ENCODE measurements at places on chromosomes 7 and 10.

- no peak for DNase-seq
Observed at GRCh38 chr10:42640610-42641229, 2.4 kb upstream of the ZNF33B start.

GRCh38 chr10:23448323-23448722 lies 9.4 kb downstream of the OTUD1 start:
- no peak for DNase-seq

GRCh38 chr10:34504534-34504933 lies 310.6 kb downstream of the PARD3 start:
- no peak for DNase-seq

DNA sequence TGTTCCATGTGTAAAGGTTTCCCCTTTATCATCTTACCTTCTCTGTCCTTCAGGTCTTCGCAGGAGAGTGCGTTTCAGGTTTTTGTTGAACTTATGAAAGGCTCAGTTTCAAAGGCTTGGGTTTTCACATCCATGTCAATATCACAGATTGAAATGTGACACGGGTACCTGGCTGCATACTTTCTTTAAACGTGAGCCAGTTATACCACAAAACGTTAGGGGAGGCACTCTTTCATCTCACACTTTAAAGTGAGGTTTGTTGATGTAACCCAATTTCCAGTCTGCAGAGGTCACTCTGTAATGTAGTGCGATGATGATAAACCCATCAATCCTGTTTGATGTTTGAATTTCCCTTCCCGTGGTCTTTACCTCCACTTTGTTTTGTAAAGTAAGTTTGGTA lies 506.9 kb downstream of the SUGCT start:
- DNase-seq, result no peak

DNA sequence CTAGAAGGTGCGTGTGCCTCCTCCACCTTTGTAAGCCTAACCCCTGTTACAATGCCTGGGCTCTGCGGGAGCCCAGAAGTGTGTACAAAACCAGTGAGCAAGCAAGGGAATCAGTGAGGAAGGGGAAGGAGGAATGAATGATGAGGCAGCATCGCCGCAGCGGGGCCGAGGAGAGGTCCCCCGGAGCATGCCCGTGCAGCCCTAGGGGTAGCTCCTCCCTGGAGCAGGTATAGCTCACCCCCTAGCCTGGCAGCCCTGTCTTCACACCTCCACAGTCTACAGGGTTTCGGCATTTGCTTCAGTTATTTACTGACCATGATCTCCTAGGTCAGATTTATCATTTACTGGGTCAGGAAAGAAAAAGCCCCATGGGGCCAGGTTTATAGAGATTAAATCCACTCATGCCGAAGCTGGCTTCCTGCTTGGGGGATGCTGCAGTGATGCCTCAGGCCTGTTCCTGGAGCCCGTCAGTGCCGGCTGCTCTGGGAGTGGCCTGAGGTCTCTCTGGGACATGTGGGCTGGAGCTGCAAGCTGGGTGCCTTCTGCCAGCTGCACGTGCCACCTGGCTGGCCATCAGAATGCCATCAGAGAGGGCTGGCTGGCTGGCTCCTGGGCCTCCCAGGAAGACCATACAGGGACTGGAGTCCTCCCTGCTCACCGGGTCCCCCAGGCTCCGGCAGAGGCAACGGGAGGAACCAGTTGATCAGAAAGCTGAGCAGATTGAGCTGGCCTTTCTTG lies 138.9 kb downstream of the GRK5 start:
- no peak for DNase-seq

DNA sequence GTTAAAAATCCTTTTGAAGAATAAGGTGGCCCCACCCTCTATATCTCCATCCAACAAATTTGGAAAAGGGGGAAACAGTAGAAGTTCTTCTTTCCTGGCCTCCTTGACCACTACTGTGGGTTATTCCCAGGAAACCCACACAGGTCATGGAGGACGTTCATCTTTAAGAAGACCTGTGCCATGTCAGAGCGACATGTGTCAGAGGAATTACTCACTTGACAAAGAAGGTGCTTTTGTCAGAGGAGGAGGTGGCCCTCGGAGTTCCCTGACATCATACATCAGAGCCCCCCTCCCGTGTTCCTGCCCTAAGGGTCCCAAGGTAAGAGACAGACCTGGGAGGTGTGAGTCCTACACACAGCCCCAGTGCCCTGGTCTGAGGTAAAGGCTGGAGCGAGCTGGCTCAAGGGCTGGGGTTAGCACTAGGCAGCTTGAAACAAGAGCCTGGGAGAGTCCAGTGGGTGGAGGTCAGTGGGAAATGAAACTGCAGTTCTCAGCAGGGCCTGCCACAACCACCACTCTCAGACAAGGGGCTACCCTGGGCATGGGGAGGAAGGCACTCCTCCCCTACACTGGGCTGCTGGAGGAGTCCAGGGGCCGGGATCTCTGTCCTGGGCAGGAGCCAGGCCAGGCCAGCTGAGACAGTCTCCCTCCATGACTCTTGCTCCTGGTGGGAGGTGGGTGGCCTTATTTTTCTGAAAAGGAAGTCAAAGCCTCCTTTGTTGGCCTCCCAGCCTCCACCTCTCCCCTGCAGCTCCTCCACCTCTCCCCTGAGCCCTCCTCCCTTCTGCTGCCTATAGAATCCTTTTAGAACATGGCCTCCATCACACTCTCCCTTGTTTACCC lies 21.8 kb upstream of the ZMIZ1 start:
- DNase-seq, result no peak

- DNase-seq, result no peak
Observed at GRCh38 chr7:105219771-105220160, 169.0 kb downstream of the SRPK2 start.

- DNase-seq, result no peak
Observed at GRCh38 chr10:87544721-87545120, 40.0 kb downstream of the MINPP1 start.

DNA sequence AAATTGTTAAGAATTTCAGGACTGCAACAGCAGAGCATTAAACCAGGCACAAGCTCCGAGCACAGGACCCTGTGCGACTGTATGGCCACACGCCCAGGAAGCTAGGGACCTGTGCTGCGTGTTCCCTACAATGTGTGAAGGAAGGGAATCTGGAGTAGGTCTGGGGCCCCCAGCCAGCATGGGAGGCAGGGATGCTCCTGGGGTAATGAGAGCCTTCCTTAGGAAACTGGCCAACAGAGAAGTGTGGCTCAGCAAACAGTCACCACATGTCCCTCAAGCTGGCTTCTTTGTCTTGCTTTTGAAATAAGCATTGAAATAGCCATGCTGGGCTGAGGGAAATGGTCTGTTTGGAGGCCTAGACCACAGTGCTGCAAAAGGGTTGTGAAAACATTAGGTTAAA lies 8.2 kb downstream of the BLNK start:
- no peak for DNase-seq

DNA sequence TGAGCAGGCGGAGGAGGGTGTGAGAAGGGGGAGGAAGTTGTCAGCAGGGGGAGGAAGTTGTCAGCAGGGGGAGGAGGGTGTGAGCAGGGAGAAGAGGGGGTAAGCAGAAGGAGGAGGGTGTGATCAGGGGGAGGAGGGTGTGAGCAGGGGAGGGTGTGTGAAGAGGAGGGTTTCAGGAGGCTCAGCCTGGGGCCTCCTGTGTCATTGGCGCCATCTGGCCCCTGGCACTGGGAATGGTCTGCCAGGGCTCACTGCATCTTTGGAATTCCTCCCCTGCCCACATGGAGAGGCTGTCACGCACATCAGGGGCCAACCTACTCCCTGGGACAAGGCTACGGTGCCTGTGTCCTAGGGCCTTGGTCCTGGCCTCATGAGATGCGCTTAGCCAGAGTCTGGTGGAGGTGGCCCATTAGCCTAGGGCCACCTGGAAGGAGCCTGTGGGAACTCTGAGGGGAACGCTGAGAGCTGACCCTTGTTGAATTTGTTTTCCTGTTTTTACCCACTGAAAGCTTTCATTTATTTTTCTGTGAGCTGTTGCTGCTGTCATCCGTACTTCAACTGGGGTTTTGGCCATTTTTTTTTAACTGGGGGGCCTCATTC lies 18.0 kb downstream of the CAMK2B start:
- DNase-seq, result no peak

GRCh38 chr7:122143751-122144711 lies at the start of gene AASS:
TSS of gene AASS (minus strand) at chr7:122144249. CDS start at chr7:122133726, 10,523 bp downstream.
- DNase-seq, result peak; percentile 77

- DNase-seq, result no peak
Observed at GRCh38 chr7:113159746-113160339, 41.5 kb upstream of the SMIM30 start.

DNA sequence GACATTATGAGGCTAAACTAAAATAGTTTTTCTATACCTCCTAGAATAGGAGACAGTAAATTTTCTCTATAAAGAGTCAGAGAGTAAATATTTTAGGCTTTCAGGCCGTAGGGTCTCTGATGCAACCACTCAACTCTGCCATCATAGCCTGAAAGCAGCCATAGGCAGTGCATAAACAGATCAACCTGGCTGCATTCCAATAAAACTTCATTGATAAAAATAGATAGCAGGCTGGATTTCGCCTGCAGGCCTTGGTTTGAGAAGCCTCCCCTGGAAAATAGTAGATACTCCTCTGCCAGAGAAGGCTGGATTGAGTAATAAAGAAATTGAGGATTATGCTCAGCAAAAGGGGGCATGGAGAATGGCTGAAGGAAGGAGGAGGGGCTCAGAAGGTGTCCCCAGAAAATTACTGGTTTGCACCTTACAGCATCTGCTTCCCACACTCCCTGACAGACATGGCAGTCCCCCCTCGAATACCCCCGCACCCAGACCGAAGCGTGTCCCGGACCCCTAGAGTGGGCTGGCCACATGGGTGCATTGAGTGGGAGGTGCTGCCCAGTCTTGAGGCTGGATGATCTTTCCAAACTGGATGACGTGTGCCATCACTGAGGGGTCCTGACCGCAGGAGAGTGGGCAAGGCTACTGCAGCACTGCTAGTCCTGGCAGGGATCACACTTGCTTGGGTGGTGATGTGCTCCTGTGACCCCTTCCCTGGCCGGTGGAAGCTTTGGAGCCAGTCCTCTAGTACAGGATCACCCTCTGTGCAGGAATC lies 126.6 kb downstream of the PTPN20 start:
- DNase-seq, result no peak

- DNase-seq, result no peak
Observed at GRCh38 chr10:131815266-131816156, 85.3 kb upstream of the PPP2R2D start.

DNA sequence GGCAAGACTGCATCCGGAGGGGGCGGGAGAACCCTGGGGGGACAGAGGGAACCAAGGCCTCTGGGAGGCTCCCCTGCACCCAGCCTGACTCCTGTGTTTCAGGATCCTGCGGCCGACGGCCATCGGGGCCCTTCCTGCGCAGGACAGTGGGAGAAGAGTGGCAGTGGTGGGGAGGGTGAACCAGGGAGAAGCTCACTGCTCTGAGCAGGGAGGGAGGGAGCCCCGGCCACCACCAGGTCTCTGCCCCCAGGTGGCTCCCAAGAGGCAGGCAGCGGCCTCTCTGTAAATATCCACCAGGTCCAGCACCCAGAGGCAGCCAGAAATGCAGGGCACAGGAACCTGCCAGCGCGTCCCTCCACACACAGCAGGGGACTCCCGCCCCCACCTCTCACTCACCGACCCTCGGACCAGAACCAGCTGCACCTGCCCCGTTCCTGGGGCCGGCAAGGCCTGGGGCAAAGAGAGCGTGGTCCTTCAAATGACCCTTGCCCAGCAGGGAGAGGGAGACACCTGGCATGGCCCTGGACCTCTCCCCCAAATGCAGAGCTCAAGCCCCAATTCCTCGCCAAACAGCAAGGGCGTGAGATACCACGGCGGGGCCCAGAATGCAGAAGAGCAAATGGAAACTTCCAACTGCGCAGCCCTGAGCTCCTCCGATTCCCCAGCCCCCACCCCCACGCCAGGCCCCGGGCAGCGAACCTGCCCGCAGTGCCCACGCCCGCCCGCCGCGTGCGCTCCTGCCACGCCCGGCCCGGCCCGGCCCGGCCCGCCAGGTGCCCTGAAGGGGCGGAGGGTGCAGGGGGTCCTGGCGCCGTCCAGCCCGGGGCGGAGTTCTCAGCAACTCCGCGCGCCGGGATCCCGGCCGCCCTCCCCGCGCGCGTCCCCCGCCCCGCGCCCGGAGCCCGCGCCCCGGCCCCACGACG lies 805 bp downstream of the RASGEF1A start:
- no peak for DNase-seq

GRCh38 chr7:117036053-117036669 lies 82.9 kb downstream of the ST7 start:
- no peak for DNase-seq

GRCh38 chr10:3413937-3414666 lies 241.5 kb upstream of the PITRM1 start:
- no peak for DNase-seq

DNA sequence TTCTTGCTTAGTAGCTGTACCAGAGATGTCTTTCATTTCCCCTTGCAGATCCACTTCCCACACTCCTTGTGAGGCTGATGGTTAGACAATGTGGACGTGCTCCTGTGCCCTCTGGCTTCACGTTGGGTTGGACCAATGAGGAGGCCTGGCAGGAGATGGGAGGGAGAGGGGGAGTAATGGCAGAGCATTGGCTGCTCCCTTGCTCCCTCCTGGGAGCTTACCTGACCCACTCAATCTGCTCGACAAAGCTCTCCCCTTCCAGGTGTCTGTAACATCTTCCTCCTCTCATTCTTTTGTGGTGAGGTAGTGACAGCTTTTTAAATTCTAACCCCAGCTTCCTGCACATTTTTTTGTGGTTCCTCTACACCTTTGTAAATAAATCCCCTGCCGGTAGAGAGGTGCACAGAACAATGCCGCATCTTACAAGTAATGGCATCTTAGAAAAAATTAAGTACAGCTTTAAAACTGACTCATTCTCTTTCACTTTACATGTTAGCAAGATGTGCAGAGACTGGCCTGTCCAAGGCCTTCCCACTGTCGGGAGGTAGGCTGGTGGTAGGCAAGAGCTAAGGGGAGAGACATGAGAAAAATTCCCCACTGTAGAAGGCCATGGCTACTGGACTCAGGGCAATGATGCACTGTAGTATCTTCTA lies 134.3 kb downstream of the HTR7 start:
- no peak for DNase-seq

GRCh38 chr10:14362104-14362503 lies 31.4 kb upstream of the FRMD4A start:
- no peak for DNase-seq

DNA sequence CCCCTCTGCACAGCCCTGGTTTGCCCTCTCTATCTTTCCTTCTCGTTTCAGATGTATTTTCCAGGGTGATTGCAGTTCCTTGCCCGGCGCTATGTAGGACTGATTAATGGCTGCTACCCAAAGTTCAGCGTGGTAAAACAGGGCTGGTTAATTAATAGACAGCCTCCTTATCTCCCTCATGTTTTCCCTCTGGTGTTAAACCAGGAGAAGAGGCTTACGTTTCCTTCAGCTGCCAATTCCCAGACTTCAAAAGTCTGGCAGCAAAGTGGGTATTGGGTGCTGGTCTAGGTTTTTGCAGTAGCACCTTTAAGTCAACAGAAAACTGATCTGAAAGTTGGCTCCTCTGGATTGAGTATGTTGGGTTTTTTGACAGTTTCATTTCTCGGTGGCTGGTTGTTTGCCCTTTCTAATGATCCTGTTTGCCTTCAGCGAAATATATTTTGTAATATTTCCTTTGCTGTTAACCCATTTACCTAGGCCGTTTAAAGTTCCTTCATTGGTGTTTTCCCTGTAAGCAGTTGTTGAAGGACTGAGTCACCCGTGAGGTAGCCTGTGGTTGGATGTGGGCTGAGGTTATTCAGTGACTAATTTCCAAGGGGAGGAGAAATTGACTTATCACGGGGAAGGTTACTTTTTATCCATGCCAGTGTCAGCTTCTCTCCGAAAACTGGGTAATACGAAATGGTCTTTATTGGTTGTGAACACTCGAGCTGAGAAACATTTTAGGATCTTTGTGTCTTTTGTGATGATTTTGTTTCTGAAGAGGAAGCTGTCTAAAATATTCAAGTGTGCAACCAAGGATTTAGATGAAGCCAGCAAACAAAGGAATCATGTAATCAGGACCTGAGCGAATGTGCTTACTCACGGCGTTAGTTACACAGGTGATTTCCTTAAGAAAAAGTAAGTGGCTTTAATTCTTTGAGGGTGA lies 257.2 kb downstream of the KIAA1217 start:
- peak; percentile 71 for DNase-seq

Measured in BJ (cell line).